ENCODE measurements at places on chromosomes 4 and X.

DNA sequence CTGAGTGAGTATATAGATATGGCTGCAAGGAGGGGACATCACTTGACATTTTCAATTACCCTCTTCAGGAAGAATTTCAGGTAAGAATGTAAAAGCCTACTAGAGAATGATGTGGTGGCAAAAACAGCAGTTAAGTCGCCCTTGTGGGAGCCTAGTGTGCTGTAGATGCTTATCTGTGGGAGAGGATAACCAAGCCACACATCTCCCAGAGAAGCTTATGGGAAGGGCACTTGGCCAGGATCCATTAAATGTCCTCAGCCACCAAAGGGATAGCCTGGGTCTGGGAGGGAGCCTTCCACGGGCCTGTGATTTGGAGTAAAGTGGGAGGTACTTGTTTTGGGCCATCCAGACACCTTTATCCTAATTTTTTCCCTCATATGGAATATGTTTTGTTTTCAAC, 41.3 kb upstream of the BCLAF3 start:
- DNase-seq = no peak

DNA sequence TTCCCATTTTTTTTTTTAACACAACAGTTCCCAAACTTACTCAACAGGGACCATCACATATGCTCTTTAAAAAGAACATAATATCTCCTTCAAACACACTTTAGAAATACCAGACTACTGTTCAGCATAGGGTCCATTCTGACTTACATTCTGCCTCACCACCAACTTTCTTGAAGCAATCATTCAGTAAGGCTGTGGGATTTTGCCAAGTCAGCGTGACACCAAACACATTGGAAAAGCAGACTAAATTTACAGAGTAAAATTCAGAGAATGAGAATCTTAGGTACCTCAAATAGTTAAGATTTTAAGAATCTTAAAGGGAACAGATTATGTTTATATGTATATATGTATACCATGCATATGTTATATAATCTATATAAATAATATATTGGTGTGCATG, 7.2 kb upstream of the PUDP start:
- DNase-seq = no peak

DNA sequence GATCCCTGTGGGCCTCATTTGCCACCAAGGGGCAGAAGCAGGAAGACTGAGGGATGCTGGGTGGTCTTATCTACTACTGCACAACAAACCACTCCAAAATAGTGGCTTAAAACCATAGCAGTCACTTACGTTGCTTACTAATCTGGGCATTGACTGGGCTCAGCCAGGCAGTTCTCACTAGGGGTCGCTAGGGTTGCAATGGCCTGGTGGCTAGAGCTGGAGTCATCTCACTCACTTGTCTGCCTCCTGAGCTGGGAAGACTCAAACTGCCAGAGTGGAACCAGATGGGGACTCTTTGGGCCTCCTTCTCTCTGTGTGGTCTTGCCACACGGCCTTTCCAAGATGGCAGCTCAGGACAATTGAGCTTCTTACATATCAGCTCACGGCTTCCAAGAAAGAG, 216.3 kb upstream of the BCOR start:
- DNase-seq = no peak

GRCh38 chrX:65821721-65822496, 154.5 kb downstream of the MSN start:
- peak; percentile 34 for DNase-seq

- no peak for DNase-seq
These were observed 443.1 kb upstream of the PITX2 start for GRCh38 chr4:111066001-111066400.

- DNase-seq = no peak
These were observed 42.2 kb upstream of the HGFAC start for GRCh38 chr4:3399277-3400194.

GRCh38 chr4:3291411-3291968, 1.3 kb upstream of the RGS12 start:
- no peak for DNase-seq

GRCh38 chr4:134470544-134470943, 269.0 kb upstream of the PABPC4L start:
- no peak for DNase-seq

DNA sequence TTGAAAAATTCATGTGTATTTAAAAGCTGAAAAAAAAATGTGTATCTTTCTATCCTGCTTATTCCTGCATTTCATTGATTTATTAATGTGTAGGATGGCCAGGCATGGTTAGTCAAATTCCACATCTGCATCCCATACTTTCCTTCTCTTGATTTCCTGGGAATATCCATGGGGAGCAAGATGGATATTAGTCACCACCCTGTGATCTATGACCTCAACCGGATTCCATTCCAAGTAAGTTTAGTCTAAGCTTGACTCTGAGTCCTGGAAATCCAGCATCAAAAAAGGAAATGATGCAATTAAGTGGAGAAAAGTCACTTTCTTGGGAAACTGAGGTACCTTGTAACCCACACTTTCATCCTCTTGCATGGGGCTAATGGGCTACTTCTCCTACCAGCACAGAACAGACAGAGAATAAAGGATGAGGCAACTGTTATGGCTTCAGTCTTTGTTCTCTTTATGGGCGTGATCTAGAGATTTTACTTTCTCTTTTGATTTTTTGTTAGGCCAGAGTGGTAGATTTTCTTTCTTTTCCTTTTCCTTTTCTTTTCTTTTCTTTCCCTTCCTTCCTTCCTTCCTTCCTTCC, 17.1 kb upstream of the BEX4 start:
- no peak for DNase-seq

- no peak for DNase-seq
These were observed 73.7 kb downstream of the SHROOM2 start for GRCh38 chrX:9859711-9860555.

DNA sequence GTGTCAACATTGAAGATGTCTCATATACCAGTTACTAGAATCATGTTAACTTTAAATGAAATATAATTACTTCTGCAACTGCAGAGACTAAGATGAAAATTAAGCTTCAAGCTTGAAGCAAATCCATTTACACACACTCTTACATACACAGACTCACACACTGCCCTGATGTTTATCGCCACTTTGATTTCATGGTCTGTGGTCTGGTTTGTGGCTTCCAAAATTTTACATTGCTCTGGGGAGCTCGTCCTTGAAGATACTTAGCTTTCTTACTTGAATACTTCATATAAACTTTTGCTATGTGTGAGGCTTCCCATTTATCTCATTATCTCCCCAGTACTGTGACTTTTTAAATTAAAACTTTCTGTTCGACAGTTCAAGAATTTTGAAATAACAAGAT, 35.8 kb downstream of the ARHGEF38 start:
- DNase-seq = no peak

GRCh38 chr4:38943343-38943742, 75.7 kb downstream of the FAM114A1 start:
- no peak for DNase-seq

- DNase-seq = no peak
These were observed 238.4 kb upstream of the ANXA3 start for GRCh38 chr4:78312989-78313753.

DNA sequence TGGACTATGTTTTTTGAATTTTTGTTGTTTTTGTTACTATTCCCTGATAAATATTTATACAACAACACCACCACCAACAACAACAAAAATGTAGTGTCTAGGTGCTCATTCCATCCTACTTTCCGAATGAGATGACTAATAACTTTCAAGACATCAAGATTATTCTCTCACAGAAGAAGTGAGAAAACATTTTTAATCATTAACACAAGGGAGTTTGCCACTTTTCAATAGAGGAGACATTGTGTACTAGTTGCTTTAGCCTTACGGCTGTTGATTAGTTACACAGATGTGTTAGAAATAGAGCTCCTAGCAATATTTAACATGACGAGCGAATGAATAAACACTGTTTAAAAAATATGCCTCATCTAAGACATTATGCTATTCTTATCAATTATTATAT, 898.8 kb downstream of the C4orf33 start:
- DNase-seq = no peak

GRCh38 chr4:185086053-185086452, 57.0 kb upstream of the SLC25A4 start:
- DNase-seq = no peak

- no peak for DNase-seq
These were observed 69.7 kb upstream of the NUDT6 start for GRCh38 chr4:122992057-122992456.

DNA sequence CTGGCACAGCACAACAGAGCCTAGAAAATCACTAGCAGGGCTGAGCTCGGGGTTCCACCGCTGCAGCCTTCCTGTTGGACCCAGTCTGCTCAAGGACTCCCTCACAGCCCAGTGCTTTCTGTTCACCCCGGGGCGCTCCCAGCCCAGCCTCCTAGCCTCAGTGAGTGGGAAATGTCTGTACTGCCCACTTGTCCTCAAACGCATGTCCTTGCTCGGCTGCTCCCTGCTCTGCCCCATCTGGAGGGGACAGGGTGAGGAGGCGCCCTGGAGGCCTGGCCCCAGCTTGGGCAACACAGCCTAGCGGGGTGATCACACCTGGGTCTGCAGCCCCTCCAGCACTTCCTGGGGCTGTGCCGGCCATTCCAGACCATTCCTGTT, 11.9 kb upstream of the CCNQ start:
- no peak for DNase-seq

DNA sequence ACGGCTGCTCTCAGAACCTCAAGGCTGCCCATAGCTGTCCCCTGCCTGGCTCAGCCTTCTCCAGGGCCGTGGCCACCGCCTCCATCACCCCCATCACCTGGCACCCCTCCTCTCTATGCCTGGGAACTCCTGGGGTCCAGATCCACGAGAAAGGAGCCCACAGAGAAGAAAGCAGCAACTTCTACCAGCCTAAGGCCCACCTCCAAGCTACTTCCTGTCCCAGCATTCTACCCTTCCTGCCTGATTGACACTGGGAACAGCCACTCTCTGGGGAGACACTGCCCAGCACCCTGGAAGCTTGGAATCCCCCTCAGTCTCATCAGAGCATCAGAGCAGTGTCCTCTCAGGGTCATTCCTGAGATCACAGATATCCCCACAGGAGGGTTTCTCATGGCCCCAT, 36.9 kb upstream of the PROM1 start:
- no peak for DNase-seq

DNA sequence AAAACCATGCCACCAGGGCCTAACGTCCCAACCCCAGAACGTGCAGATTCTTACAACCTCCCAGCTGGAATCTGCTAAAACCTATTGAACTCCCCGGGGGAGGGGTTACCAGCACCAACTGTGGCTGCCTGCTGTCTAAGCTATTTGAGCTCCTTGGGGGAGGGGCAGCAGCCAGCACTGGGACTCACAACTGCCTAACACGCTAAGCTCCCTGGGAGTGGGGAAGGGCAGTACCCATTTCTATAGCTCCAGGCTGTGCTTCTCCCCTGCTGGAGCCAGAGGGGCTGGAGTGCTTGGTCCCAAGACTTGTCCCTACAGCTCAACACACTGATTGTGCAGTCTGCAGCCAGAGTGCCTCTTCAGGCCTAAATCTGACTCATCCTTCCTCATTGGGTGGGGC, 459.8 kb upstream of the FGF16 start:
- no peak for DNase-seq

DNA sequence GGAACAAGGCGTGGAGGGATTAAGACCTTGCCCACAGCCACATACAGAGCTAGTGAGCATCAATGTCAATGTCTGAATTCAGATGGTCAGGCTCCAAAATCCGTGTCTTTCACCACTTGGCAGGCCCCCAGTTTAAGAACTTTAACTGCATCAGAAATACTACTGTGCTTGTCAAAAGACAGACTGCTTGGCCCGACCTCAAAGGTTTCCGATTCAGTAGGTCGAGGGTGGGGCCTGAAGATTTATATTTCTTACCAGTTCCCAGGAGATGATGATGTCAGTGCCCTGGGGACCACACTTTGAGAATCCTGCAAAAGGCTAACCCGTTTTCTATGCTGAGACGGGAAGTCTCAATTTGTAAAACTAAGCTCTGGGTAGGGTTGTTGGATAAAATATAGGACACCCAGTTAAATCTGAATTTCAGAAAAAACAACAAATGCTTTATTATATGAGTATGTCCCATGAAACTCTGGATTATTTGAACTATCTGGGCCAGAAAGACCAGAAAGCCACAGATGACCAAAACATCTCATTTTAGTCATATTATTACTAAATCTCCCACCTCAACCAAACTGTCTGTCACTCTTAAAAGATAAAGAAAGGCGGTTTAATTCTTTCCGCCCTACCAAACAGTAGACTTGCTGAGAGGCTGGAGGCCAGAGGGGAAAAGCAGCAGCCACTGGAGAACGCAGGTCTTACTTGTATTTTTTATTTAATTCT, 42.7 kb downstream of the GATB start:
- DNase-seq = no peak

DNA sequence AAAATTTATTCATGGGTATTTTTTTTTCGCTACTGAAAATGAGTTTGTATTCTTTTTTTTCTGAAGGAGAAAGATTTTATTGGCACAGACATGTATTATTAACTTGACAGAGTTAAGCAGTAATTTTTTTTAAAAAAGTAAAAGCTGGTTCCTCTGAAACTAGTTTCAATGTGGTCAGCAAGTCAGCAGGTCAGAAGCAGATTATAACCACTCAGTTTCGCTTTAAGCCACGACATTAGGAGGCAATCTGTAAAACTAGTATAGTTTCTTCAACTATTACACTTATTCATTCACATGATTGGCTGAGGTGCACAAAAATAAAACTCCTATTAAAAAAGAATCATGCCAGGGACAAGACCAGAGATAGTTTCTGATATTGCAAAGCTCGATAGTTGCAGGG, 714.2 kb upstream of the PCDH7 start:
- no peak for DNase-seq

- no peak for DNase-seq
These were observed 55.6 kb downstream of the SPATA18 start for GRCh38 chr4:52106660-52107059.

DNA sequence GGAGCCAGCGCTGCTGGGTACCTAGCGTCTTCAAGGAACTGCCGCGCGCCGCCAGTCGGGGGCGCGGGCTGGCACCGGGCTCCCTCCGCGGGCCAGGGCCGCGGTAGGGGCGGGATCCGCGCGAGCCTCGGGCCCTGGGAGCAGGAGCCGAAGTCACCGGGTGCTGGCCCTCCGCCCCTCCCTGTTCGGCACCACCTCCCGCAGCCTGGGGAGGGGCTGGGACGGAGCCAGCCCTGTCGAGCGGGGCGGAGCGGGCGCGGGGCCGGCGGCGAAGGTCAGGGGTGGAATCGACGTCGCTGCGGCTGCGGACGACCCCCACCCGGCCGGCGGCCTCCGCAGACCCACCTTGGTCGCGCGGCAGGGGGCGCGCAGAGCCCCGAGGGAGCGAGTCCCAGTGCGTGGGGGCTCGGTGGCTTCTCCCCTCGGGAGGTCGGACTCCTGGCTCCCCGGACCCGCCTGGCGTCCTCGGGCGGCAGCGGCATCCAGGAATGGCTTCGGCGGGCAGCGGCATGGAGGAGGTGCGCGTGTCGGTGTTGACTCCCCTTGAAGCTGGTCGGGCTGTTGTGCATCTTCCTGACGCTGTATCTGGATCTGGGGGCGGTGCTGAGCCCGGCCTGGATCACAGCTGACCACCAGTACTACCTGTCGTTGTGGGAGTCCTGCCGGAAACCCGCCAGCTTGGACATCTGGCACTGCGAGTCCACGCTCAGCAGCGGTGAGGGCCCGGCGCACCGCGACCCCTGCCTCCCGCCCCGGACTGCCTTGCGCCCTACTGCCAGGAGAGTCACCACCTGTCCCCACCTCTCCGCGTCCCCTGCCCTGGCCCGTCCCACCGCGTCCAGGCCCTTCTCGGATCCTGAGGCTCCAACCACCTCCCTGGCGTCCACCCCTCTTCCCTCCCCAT, 50.5 kb upstream of the FAM47C start:
- no peak for DNase-seq

GRCh38 chrX:107755721-107756120, 19.9 kb downstream of the TSC22D3 start:
- DNase-seq = no peak

GRCh38 chr4:143357161-143357845, 20.6 kb downstream of the GAB1 start:
- no peak for DNase-seq

GRCh38 chr4:58138786-58139668, 1028.8 kb upstream of the IGFBP7 start:
- no peak for DNase-seq
